ENCODE measurements at places on chromosomes 6 and 20. TPM values are rescaled to one million over a fixed set of nuclear protein-coding genes. Genes with fewer than 3 reads are reported as not detected.

GRCh38 chr6:64683682-64684081, 1023.3 kb downstream of the EYS start:
- H3K27ac ChIP-seq = no peak overlapping the region
- H3K27me3 ChIP-seq = no peaks in the 10 kb centered on the region
- H3K36me3 ChIP-seq = no peaks in the 10 kb centered on the region
- no peak overlapping the region for H3K4me3 ChIP-seq
- H3K4me1 ChIP-seq = no peaks in the 10 kb centered on the region

- H3K27ac ChIP-seq = peak overlapping the region; percentile 21
- no peaks in the 10 kb centered on the region for H3K27me3 ChIP-seq
- peak; percentile 95 for DNase-seq
- H3K4me1 ChIP-seq = no peaks in the 10 kb centered on the region
- H3K4me3 ChIP-seq = peak overlapping the region; percentile 90
These were observed 26.0 kb downstream of the GPX6 start for GRCh38 chr6:28489366-28490204.

- no peak for DNase-seq
- H3K4me3 ChIP-seq = no peak overlapping the region
- H3K27me3 ChIP-seq = no peaks in the 10 kb centered on the region
These were observed 2.4 kb downstream of the RHAG start for GRCh38 chr6:49634092-49634835.

- no peak for DNase-seq
- no peak overlapping the region for H3K4me3 ChIP-seq
- no peaks in the 10 kb centered on the region for H3K27me3 ChIP-seq
- no peaks in the 10 kb centered on the region for H3K36me3 ChIP-seq
These were observed 9.2 kb upstream of the TRERF1 start for GRCh38 chr6:42460883-42461282.

DNA sequence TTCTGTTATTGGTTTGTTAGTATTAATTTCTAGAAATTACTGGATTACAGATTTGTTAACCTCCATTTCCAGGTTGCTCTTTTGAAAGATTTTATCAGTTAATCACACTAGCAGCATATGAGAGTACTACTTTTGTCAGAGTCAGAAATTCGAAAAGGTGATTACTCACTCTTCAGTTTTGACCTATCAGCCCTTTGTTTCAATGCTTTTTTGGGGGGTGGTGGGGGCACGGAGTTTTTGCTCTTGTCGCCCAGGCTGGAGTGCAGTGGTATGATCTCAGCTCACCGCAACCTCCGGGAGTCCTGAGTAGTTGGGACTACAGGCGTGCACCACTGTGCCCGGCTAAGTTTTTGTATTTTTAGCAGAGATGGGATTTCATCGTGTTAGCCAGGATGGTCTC, 149.2 kb downstream of the JARID2 start:
- DNase-seq = peak; percentile 27
- peaks cover 11% of the 10 kb centered on the region for H3K4me1 ChIP-seq
- no peak overlapping the region for H3K4me3 ChIP-seq
- no peaks in the 10 kb centered on the region for H3K27me3 ChIP-seq
- H3K36me3 ChIP-seq = peaks cover 5% of the 10 kb centered on the region

DNA sequence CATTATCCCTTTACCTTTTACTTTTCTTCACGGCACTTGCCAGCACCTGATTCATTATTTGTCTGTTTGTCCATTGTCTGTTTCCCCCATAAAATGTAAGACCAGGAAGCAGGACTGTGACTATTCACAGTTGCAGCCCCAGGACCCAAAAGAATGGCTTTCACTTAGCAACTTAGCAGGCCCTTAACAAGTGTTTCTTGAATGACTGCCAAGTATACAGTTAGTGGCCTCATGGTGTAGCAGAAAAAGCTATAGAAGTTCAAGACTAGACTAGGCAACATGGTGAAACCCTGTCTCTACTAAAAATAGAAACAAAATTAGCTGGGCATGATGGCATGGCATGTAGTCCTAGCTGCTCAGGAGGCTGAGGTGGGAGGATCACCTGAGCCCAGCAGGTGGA, 4.3 kb downstream of the SLC26A8 start:
- peaks cover 5% of the 10 kb centered on the region for H3K4me1 ChIP-seq
- H3K4me3 ChIP-seq = no peak overlapping the region
- H3K36me3 ChIP-seq = no peaks in the 10 kb centered on the region

- no peak overlapping the region for H3K27ac ChIP-seq
- DNase-seq = no peak
These were observed 73.0 kb upstream of the HMGN3 start for GRCh38 chr6:79307321-79308036.

GRCh38 chr20:57470212-57470522, 54.8 kb downstream of the CTCFL start:
- H3K36me3 ChIP-seq = no peaks in the 10 kb centered on the region
- H3K27ac ChIP-seq = no peak overlapping the region
- no peaks in the 10 kb centered on the region for H3K27me3 ChIP-seq

DNA sequence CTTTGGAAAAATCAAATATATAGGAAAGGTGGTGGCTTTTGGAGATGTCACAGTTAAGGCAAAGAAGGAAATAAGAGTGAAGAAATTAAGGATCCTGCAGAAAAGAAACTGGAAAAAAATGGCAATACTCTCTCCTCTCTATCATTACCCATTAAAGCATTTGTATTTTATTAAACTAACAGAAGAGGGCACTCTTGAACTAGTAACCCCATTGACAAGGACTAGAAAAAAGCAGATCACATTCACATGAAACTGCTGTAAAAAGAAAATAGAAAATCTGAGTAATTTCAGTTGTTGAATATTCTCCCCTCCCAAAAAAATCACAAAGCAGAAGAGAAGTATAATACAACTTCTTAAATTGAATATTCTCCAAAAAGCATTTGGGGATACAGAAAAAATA, 104.1 kb upstream of the SLC35B3 start:
- no peaks in the 10 kb centered on the region for H3K36me3 ChIP-seq
- H3K4me3 ChIP-seq = no peak overlapping the region
- H3K27me3 ChIP-seq = no peaks in the 10 kb centered on the region
- no peak overlapping the region for H3K27ac ChIP-seq
- H3K4me1 ChIP-seq = no peaks in the 10 kb centered on the region

- H3K4me1 ChIP-seq = no peaks in the 10 kb centered on the region
- DNase-seq = peak; percentile 7
- no peak overlapping the region for H3K4me3 ChIP-seq
- H3K36me3 ChIP-seq = no peaks in the 10 kb centered on the region
These were observed 63.1 kb downstream of the TTI1 start for GRCh38 chr20:37969949-37970855.

The PCNA gene
- 169 TPM for total RNA-seq

The TRIM10 gene
- total RNA-seq = not detected

The IYD gene
- not detected for total RNA-seq

The SRSF6 gene
- total RNA-seq = 148 TPM

The APCDD1L gene
- 6.4 TPM for total RNA-seq

The PRL gene
- total RNA-seq = not detected

The GRM4 gene
- 9.1 TPM for total RNA-seq

The MTHFD1L gene
- total RNA-seq = 73.3 TPM

The OR2J3 gene
- not detected for total RNA-seq

The ERVFRD-1 gene
- total RNA-seq = not detected

The LKAAEAR1 gene
- not detected for total RNA-seq
